ENCODE measurements at places on chromosomes 3 and 15.

DNA sequence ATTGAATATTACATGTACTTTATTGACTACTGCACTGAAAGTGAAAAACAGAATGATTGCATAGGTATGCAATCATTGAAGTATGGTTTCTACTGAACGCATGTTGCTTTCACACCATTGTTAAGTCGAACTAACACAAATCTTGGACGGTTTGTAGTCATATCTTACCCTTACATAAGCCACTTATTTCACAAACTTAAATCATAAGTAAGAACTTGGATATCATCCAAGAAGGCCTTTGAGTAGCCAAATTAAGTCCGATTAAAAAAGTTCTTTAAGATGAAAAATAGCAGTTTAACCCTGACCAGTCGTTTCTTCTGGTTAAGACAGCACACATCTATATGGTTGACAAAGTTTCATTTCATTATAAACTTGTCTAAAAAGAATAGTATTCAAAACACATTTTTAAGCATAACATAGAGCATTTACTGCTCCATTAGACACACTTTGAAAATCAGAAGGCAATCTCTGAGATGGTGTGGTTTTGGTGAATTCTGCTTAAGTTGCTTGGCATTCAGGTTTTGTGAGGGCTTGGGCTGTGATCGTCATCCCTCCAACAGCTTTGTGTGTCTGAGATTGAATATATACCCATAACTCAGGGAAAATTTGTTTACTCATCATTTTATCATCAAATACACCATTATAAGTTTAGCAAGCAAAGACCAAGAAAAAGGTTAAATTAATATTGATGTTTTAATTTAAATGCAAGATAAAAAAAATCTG is 92.2 kb downstream of the NFKBIZ start:
- DNase-seq: no peak

- DNase-seq: no peak
Measured at GRCh38 chr3:185488465-185488864, 10.4 kb downstream of the TMEM41A start.

GRCh38 chr3:184682671-184683070 is 29.2 kb downstream of the MAGEF1 start:
- no peak for DNase-seq

DNA sequence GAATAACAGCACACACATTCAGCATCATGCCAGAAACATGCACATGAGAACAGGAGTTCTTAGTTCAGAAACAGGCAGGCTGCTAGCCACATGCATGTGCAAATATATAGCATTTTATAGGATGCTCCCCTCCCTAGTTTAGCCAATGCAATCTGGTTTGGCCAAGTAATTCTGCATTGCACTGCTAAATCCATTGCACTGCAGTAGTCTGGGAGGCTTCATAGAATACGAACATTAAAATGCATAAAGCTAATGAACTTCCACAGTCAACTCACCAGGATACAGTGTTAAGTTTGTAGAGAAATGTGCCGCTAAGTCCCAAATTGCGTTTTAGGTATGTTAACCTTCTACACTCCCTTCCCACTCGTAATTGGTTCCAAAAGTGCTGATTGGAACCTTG is 41.8 kb downstream of the EHHADH start:
- no peak for DNase-seq

GRCh38 chr3:44981751-44982150 is 5.7 kb downstream of the EXOSC7 start:
- no peak for DNase-seq

All from stimulated activated CD8-positive, alpha-beta memory T cell treated with anti-CD3 and anti-CD28 coated beads, Interleukin-2, amount 100 ng/mL, for 48 hours (primary cell).